Brain microvascular endothelial cell (primary cell): ENCODE measurements at places on chromosomes 1 and 21.

GRCh38 chr21:38859852-38860251 is 54.1 kb downstream of the ETS2 start:
- DNase-seq = no peak

DNA sequence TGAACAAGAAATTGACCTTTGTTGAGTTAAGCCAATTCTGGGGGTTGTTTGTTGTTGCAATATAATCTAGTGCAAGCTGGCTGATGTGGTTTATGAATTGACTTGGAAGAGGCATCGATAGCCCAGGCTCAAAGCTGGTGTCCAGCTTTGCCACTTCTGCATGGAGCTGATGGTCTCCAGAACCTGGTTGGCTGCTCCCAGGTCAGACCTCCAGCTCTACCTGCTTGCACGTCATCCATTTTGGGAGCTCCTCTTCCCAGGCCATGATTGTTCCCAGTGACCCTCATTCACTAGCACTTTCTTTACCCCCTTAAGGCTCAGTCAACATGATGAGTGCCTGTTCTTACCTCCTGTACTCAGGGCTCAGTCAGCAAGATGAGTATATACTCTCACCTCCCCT is 5.8 kb upstream of the AJAP1 start:
- DNase-seq = no peak

DNA sequence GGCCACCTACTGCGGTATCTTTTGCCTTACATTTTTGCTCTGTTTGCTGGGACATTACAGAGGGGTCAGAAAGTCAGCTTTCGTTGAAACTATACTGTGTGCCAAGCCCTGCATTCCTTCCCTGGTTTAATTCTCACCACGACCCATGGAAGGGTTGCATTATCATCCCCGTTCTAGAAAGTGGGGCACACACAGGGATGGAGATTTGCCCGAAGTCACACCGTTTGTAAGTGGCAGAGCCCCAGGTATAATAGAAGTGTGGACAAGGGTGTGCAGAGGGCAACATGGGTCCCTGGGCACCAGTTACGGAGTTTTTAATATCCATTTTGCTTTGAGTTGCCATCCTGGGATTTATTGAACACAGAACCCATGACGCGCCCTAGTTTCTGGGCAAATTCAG is 11.8 kb downstream of the DMRTB1 start:
- DNase-seq = no peak

DNA sequence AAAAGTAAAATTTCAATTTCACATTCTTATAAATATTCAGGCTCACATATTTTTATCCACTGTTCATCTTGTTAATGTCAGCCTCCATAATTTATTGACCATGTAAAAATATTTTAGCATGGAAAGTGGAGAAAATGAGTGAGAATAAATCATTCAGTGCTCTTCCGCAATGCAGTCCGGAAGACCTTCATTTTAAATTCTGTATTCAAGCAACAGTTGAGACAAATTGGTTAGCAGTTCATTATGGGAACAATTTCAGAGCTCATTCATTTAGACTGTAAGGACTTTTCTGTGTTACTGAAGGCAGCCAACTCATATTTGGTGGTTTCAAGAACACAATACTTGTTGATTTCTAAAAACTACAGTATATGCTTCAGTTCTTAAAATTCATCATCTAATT is 97.8 kb downstream of the TYW3 start:
- no peak for DNase-seq

DNA sequence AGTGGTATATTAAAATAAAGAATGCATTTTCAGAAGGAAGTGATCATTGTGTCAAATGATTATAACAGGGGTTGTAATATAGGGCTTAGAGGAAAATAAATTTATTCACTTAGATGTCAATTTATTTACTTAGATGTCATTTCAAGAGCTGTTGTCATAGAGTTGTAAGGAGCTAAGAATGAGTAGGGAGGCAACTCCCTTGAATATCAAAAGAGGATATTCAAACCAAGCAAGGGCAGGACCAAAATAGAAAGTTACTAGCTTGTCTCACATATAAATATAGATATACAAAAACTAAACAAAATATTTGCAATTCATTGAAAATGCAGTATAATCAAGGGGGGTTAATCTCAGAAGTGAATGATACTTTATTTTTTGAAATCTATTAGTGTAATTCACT is 16.0 kb upstream of the RASAL2 start:
- DNase-seq = no peak

GRCh38 chr1:167328816-167329483 is 108.3 kb downstream of the POU2F1 start:
- no peak for DNase-seq

GRCh38 chr21:43696214-43696613 is 22.7 kb upstream of the PDXK start:
- DNase-seq = no peak

- DNase-seq = peak; percentile 60
Measured at GRCh38 chr1:20633190-20634064, at the start of gene PINK1. Gene PINK1, plus strand, starts transcription at chr1:20633458. Its CDS starts 91 bp downstream, at chr1:20633549.

GRCh38 chr1:9289711-9290485 is 2.8 kb upstream of the SPSB1 start:
- peak; percentile 75 for DNase-seq

- DNase-seq = no peak
Measured at GRCh38 chr1:172733815-172734214, 74.9 kb downstream of the FASLG start.

DNA sequence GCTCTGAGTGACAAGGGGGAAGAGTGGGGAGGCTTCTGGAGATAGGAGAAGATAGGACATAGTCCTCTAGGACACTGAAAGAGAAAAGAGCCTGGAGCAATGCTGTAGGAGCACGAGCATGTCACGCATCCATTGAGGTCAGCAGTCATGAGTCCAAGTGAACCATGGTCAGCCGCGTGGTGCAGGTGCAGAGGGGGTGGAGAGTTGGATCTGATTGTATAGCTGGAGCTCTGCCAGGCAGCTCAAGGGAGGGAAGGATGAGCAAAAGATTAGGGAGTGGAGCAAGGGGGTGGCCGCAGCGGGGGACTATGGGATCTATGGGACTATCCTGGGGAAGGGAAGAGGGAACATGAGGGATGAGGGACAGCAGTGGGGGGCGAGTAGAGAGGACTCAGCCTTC is 14.0 kb downstream of the PADI1 start:
- DNase-seq = no peak
